ENCODE measurements at places on chromosomes 13 and 19.

- no peak for DNase-seq
These were observed 47.2 kb downstream of the MYH14 start for GRCh38 chr19:50250450-50251136.

DNA sequence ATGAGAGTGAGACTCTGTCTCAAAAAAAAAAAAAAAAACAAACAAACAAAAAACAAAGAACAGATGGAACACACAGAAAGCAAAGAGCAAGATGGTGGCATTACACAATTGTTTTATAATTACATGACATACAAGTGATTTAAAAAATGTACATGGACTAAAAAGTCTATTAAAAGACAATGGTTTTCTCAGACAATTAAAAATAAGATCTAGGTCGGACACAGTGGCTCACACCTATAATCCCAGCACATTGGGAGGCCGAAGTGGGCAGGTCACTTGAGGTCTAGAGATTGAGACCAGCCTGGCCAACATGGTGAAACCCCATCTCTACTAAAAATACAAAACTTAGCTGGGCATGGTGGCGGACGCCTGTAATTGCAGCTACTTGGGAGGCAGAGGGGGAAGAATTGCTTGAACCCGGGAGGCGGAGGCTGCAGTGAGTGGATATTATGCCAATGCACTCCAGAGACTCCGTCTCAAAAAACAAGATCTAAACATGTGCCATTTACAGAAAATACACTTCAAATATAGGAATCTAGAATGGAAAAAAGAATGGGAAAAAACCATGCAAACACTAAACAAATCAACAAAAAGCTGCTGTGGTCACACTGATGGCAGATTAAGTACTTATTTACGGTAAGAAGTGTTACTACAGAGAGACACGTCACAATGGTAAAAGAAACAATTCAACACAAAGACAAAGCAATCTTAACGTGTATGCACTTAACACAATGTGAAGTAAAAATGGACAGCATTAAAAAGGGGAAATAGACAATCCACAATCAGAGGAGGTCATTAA lies 26.7 kb downstream of the MIER2 start:
- DNase-seq = no peak

GRCh38 chr13:76542176-76542575 lies 344.0 kb downstream of the KCTD12 start:
- DNase-seq = no peak

GRCh38 chr19:57812226-57812625 lies 2.5 kb downstream of the ZNF552 start:
- no peak for DNase-seq

DNA sequence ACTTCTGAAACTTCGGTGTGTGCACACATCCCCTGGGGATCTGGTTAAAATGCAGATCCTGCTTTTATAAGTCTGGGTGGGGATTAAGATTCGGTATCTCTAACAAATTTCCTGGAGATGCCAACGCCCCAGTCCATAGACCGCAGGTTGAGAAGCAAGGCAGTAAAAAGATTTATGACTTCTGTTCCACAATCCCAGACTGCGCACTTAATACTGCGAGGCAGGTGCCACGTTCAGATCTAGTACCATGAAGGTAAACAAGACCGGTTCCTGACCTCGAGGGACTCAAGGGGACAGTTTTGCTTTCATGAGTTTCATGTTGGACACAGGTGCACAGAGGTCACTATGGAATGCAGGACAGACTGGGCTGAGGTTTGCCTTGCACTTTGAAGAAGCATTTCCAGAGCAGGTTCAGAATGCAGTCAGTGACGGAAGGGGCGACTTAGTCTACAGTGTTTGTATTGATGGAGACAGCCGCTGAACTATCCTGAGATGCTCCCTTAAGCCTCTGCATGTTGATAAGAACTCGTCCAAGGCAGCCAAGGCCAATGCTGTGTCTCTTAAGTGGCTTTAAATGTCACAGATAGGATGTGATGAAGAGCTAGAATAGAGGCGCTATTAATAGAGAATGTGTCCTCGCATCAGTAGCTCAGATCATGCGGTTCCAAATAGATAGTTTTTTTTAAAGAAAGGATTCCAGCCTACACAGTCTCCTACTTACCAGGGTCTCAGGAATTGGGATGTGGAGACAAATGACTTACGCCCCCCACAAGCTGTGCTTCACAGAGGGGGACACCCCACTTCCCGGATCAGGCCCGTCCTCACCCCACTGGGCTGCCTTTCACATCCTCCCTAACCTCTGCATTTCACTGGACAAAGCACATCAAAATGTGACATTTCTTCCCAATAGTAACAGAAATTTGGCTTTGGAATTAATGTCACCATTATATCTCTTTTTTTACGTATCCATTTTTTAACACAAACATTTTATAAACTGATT lies 97.1 kb upstream of the IRS2 start:
- no peak for DNase-seq

- DNase-seq = no peak
These were observed 17.8 kb upstream of the ZNF726 start for GRCh38 chr19:23896912-23897311.

DNA sequence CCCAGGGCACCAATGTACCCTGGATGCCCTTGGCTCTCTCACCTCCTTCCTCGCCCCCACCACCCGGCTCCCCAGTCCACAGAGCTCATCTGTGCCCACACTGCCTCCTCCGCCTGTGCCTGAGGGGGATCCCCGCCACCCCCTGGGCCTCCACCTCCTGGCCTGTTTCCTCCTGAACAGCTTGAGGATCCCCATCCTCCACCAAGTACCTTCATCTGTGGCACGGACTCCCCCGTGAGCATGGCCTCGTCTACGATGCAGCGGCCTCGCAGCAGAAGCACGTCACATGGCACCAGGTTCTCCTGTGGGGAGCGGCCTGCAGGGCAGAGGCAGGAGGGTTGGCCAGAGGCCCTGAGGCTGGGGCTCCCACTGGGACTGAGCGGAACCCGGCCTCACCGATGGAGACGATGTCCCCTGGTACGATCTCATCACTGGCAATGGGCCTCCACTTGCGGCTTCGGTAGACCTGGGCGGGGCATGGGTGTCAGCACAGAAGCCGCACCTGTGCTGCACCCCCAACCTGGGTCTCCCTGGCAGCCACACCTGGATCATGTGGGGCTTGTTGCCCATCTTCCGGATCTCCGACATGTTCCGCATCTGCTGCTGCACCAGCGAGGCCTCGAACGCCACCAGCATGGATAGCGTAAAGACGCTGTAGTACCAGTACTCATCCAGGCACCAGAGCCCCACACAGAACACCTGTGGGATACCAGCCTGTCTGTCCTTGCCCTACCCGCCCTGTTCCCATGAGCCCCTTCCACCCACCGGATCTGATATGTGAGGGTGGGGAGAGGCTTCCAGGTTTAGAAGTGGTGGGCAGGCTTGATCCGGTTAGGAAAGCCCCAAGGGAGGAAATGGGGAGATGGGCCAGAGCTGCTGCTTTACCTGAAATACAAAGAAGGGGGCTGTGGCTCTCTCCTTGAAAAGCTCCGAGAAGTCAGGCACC lies 6.8 kb downstream of the ATP13A1 start:
- DNase-seq = no peak

DNA sequence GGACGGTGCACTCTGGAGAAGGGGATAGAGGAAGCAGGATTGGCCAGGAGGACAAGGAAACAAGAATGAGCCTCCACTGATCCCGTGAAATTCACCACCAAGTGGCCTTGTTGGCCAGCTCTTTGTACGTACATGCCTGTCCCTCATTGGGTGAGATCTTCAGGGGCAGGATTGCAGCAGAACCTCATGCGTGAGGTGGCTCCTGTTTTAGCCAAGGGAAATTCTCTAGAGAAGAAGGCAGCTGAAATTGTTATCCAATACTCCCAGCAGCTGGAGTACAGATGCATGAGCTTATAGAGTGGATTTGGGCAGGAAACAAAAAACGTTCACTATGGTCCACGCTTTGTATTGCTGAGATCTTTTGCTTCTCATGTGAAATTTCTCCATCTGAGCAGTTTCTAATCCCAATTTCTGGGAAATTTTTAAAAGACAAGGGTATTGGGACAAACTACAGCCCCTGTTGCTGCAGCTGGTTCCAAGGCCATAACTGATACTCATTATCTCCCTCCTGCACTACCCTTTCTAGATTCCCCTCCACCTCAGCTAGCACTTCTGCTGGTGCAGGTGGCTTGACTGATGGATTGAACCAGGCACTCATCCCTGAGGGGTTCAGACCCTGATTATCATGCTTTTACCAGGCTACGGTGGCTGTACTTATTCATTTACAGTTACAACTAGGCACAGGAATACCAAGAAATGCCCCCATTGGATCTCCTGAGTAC lies 3.9 kb upstream of the RNF6 start:
- no peak for DNase-seq
